ENCODE measurements at places on chromosomes 6 and 20.

- no peak for DNase-seq
Observed at GRCh38 chr6:18214003-18214402, 50.3 kb downstream of the DEK start.

DNA sequence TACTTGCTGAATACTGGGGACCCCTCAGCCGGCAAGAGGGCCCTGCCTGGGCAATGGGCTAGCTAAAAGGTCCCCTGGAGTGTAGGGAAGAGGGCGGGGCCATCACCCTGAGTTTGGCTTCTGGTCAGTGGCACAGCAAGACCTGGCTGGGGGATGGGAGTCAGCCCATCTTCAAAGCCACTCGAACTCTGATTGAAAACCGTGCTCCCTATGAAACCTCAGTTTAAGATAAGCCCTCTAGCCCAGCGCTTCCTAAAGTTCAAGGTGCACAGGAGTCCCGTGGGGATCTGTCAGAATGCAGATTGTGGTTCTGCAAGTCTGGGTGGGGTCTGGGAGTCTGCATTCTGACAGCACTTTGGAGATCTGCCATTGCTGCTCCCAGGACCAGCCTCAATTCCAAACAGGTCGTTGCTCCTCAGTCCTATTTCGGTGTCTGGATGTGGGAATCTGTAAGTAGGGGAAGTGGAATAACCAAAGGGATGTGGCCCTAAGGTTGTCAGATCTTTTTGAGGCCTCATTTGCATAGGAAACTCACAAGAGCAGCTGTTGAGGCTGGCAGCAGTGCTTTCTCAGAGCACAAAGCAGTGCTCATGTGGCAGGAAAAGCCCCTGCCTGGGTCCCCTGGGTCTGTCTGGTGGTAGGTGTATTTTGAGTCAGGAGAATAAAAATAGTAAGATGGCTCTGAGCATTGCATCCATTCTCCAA, 85.3 kb upstream of the SCP2D1 start:
- no peak for DNase-seq

GRCh38 chr6:22928775-22929174, 359.4 kb downstream of the HDGFL1 start:
- DNase-seq, result no peak

GRCh38 chr6:27183060-27183832, 64.3 kb upstream of the PRSS16 start:
- DNase-seq, result no peak

- no peak for DNase-seq
Observed at GRCh38 chr20:6711951-6712649, 55.4 kb upstream of the BMP2 start.

DNA sequence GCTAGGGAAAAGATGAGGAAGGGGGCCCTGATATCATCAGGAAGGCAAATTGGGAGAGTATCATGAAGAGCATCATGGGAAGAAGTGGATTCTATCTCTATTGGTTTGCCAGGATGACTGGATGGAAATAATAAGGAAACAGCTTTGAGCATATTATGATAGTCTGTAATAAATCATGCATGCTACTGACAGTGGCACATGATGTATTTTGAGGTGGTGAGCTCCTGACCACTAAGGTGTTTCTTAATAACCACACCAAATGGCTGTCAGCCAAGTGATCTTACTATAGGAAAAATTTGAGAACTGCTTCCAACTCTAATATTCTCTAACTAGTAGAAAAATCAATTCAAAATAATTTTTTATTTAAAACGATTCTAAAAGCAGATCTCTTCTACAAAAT, 548.4 kb upstream of the JAG1 start:
- no peak for DNase-seq

DNA sequence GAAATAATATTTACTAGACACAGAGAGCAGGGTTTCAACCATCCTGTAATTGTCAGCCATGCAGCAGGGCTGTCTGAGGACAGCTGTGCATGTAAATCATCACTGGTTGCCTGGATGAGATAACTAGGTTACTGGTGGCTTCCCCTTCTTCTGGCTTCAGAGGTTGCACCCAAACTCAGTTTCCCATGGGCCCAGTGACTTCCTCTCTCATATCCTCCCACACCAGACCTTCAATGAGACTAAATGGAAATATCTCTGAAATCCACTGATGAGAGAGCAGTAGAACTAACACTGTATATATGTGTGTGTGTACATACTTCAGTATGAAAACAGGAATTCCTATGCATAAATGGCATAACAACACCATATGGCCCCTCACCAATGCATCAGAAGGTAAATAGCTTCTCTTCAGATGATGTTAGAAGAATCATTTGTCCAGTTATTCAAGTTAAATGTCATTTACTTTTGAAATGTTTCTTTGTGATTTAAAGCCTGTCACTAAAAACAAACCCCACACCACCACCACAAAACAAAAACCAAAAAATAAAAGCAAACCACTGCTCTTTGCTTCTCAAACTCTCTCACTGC, 51.0 kb upstream of the IL20RA start:
- DNase-seq, result no peak

- no peak for DNase-seq
Observed at GRCh38 chr20:43040427-43040826, 149.3 kb downstream of the PTPRT start.

Measured in stimulated activated CD4-positive, alpha-beta T cell treated with anti-CD3 and anti-CD28 coated beads, TNF-alpha, amount 100 ng/mL, for 1 hour (primary cell).